ENCODE measurements at places on chromosomes 7 and 10.

GRCh38 chr7:118085000-118085399 lies 99.0 kb upstream of the LSM8 start:
- no peak for DNase-seq

- DNase-seq = no peak
Observed at GRCh38 chr7:131581241-131582051, 25.0 kb upstream of the PODXL start.

DNA sequence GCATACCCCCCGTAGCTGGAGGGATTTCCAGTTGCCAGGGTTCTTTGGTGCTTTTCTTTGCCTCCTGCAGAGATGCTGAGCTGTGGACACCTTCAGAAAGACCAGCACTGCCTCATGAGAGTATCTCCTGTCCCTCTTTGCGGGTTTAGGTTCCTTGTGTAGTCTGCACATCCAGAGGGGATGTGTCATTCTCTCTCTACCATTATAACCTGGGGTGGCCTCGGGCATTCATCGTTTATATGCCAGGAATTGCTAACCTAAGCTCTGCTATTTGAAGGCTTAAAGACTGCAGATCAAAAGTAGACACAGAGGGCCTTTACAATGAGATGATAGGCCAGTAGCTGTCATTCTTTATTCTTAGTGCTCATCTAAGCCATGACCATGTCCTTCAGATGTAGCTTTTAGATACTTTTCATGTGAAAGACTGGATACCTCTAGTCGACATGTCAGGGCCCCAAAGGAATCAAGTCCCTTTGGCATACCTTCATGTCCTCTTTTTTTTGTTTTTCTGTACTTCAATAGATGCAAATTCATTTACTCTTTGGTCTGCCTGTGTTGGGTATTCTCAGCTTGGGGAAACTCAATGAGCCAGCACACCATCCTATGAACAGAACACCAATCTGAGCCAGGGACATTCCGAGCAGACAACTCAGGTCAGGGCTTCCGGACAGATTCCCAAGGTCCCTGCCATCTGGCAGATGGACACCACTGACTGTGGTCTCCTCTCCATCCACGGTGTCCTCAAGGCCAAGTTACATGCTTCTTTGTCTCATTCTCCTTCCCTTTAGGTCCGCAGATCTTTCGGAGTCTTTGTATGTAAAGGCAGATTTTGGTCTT lies 129.3 kb downstream of the NRF1 start:
- DNase-seq = no peak

DNA sequence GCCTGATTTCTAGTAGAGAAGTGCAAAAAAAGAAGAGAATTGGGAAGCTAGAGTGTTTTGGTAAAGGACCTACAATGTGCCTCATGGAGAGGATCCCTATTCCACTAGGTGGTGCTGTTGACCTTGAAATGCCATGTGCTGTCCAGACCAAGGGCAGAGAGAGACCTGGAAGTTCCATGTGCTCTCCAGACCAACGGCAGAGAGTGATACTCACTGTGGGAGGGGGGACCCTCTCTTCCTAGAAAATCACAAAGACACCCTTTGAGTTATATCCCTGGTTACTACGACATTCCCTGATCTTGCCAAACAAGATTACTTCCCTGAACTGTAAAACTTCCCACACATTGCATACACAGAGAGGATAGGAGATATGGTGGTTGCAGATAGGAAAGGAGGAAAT lies 212.7 kb upstream of the ZNF804B start:
- DNase-seq = peak; percentile 19

- DNase-seq = no peak
Observed at GRCh38 chr7:79420464-79420863, 33.0 kb downstream of the MAGI2 start.

DNA sequence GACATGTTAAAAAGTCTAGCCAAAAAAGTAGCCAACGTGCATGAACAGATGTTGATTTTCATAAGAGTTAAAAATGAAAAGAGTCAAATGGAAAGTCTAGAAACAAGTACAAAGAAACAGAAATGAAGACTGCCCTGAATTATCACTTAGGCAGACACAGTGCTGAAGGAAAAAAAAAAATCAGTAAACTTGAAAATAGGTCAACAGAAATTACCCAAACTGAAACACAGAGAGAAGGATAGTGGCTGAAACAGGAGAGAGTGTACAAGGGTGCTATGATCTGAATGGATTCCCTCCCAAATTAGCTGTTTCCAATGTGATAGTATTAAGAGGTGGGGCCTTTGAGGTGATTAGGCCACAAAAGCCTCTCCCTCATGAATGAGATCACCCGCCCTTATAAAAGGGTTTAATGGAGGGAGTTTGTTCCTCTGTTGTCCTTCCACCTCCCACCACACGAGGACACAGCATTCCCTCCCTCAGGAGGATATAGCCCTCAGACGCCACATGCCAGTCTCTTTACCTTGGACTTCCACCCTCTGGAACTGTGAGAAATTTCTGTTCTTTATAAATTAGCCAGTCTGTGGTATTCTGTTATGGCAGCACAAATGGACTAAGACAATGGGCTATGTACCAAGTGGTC lies 249.7 kb downstream of the AHR start:
- no peak for DNase-seq

DNA sequence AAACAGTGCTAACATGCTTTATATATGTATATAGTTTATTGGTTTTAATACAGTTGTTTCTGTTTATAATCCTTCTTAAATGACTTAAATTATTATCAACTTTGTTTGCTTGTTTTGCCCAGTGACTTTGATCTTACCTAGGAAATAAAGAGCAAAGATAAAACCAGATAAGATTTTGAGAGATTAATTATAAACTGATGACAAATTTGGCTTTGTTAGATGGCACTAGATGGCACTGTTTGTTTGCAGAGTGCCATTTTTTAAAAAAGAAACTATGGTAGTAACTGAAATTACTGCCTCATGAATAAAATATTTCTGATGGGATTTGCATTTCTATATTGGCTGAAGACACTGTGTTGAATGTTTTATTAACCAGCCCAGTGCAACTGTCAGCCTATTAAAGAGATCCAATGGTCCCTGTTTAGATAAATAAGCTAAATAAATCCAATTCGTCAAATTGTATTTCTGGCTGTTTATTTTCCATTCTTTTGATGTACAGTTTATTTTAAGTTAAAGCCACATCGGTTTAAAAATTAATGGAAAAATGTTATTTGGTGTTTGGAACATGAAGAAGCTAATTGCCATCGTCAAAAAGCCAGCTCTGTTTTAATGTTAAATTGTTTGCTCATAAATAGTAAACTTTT lies 28.7 kb downstream of the VTI1A start:
- DNase-seq = no peak

GRCh38 chr10:126518218-126519080 lies 130.2 kb upstream of the ADAM12 start:
- DNase-seq = no peak

DNA sequence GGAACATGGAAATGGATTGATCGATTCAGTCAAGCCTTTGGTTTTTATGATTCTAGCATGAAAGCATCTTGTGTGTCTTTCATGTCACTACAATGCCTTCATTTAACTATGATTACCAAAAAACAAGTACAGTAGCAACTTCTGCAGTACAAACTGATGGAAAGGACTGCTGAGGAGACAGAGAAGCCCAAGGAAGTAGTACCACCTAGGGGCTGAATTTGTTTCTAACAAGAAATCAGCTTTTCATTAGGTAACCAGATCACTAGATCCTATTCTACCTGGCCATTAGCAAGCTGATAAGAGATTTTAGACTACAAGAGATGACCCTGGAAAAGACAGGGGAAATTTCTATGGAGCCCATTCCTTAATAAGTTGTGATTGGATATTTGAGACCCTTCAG lies 3.2 kb upstream of the IFIT1 start:
- DNase-seq = no peak

All from activated CD4-positive, alpha-beta T cell treated with anti-CD3 and anti-CD28 coated beads, Interleukin-2, amount 50 U/mL, for 48 hours (primary cell).